ENCODE measurements at places on chromosomes 3 and 15.

GRCh38 chr3:133401374-133402135, 1.7 kb downstream of the BFSP2 start:
- no peak for DNase-seq

DNA sequence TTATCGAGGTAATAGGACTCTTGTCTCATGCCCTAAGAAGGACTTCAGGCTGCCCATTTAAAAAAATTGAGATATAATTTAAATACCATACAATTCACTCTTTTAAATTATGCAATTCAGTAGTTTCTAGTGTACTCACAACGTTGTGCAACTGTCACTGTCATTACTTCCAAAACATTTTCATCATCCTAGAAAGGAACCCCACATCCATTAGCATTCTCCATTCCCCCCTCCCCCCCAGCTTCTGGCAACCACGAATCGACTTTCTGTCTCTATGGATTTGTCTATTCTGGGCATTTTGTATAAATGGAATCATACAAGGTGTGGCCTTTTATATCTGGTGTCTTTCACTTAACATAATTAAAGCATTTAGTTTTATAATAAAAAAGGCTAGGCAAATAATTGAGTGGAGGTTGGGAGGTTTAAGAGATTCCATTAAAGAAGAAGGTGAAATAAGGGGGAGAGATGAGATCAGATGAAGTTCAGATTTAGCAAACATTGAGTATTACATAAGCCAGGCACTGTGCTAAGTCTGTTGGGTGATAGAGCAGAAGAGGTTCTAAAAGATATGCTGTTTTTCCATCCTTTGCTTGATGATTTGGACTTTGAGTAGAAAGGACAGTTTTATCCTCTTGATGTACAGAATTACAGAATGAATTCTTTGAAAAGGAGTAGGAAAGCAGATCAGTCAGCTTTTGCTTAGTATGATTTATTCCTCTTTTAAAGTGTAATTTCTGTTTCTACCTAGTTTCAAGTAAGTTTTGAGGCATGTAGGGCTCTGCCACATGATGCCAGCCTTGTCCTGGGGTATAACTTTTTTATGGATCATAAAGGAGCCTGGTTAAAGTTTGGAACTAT, 36.3 kb downstream of the UBE2E2 start:
- DNase-seq = no peak

GRCh38 chr3:28279770-28280169, 38.4 kb downstream of the CMC1 start:
- DNase-seq = no peak

GRCh38 chr15:63598473-63599400, 1.6 kb downstream of the FBXL22 start:
- no peak for DNase-seq

- DNase-seq = no peak
Measured at GRCh38 chr15:89179966-89180875, 41.2 kb downstream of the RLBP1 start.

- no peak for DNase-seq
Measured at GRCh38 chr3:161915418-161915750, 418.8 kb downstream of the OTOL1 start.

- no peak for DNase-seq
Measured at GRCh38 chr15:80154336-80154735, 1.5 kb downstream of the FAH start.

GRCh38 chr3:40971191-40972168, 227.8 kb upstream of the CTNNB1 start:
- DNase-seq = no peak

DNA sequence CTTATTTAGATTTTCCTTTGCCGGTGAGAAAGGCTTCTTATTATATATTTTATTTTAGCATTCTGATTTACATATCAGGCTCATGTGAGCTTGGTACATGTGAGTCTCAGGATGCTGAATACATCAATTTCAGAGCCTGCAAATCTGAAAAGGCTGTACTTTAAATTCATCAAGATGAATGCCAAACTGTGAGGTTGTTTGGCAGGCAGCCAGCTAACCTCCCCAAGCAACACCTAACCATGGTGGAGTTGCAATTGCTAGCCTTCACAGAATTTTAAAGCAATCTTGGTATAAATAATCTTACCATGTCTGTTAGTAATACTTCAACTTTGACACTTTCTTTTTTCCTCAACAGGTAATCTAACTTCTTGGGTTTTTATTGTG, 252.5 kb downstream of the CDIN1 start:
- no peak for DNase-seq

GRCh38 chr15:98776607-98777281, 128.4 kb downstream of the IGF1R start:
- no peak for DNase-seq

GRCh38 chr15:101329867-101330380, 34.9 kb upstream of the SNRPA1 start:
- no peak for DNase-seq

- no peak for DNase-seq
Measured at GRCh38 chr15:40953713-40954074, 423 bp downstream of the CHAC1 start.

- DNase-seq = no peak
Measured at GRCh38 chr3:123871946-123872345, 12.2 kb downstream of the MYLK start.

DNA sequence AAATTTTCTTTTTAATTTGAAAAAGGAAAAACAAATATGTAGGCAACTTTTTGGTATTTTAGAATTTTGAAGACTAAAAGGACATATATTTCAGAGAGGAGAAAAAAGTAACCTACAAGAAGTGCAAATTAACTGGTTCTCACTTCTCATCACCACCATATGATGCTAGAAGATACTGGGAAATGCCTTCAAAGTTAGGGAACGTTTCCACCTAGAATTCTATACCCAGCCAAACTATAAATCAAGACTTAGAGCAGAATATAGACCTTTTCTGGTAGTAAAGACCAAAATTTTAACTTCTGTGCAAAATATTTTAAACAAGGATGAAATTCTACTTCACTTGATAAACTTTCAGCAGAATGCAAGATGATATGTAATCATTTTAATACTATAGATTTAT, 112.3 kb upstream of the PHLDB2 start:
- DNase-seq = no peak

- no peak for DNase-seq
Measured at GRCh38 chr3:46472736-46473135, 8.0 kb upstream of the LTF start.

DNA sequence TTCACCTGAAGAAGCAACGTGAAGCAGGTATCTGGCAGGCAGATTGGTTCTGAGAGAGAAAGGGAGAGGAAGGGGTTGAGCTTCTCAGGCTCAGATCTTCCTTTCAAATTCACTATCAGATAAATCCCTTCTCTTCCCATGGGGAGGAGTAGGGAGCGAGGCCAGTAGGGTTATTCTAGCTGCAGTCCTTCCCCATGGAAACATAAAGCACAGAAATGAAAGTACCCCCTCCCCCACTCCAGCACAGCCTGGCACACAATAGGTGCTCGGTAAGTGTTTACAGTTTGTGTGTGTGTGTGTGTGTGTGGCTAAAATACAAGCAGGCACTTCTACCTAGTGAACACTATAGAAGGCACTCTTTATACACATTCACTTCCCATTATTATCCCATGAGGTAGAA, 20.8 kb upstream of the VPS8 start:
- no peak for DNase-seq

- DNase-seq = no peak
Measured at GRCh38 chr3:27279123-27279522, 90.1 kb downstream of the NEK10 start.

- no peak for DNase-seq
Measured at GRCh38 chr3:72331076-72331475, 517.2 kb downstream of the SHQ1 start.

GRCh38 chr15:68274201-68274848, 3.2 kb upstream of the FEM1B start:
- no peak for DNase-seq

DNA sequence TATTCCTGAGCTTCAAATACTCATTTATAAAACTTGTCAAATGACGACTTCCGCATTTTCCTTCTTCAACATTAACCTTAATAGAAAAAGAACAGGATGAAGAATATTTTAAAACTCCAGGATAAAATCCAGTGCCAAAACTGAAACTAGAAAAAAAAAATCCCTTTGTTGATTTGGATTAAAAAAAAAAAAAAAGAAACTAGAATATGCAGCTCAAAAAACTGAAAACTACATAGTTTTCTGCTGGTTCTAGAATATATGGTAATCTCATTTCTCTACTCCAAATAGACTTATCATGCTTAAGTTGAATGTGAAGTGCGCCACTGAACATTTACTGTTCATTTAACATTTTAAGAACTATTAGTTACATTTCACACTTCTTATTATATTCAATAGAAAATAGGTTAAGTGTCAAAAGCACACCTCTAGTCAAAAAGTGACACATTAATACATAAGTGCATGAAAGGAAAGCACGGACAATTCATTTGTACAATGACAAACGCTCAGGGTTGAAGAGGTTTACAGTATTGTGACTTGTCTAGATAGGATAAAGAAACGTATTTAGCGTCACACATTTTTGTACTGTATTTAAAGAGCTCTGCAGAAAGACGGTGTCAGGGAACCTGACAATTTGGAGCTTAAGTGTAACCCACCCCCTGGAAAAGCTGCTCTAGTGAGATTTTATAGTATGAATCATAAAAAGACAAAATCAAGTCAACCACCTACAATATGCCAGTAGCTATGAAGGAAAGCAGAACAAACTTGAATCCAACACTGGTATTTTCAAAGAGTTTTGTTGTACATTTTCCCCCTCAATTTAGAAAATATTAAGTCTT, 5.8 kb downstream of the TRA2B start:
- DNase-seq = no peak

GRCh38 chr3:140166861-140167599, 232.0 kb downstream of the CLSTN2 start:
- DNase-seq = no peak

DNA sequence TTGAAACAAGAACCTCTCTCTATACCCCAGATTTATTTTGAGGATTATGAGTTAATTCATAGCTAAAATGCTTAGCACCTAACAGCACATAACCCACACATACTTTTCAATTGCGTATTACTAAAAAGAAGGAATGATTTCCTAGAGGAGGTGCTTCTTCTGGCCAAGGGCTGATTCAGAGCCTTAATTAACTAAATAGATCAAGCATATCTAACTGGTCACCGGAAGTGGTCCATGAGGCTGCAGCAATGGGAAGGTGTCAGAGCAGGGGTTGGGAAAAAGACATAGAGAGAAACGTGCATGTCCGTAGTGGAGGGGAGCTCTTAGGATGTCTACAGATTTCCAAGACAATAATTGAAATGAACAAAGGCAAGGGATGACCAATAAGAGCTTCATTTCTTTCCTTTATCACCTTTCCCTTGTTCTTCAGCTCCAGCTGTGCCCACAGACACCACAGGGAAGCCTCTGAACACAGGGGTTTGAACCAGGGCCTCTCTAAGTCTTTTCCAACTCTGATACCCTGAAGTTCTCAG, 467 bp downstream of the HGD start:
- DNase-seq = no peak

DNA sequence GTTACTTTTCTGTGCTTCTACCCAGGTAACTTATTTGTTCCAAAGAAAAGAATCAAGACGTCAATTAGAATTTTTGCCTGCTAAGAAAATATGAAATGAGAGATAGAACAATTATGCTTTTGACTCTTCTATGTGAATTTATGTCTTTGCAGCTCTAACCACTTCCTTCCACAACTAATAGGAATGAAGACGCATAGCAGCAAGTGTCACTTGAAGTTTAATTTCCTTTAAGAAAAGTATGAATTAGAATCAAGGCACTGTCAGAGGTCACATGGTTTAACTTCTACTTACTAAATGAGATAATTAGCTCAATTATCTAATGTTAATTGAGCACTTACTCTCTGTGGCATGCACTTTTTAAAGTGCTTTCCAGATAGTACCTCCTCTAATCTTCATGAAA, 3.3 kb downstream of the WDR49 start:
- no peak for DNase-seq

- DNase-seq = no peak
Measured at GRCh38 chr15:63881431-63881830, 47.7 kb upstream of the HERC1 start.

GRCh38 chr3:183313351-183313750, 60.3 kb downstream of the B3GNT5 start:
- DNase-seq = no peak

- no peak for DNase-seq
Measured at GRCh38 chr3:2655229-2655701, 454.9 kb downstream of the IL5RA start.

DNA sequence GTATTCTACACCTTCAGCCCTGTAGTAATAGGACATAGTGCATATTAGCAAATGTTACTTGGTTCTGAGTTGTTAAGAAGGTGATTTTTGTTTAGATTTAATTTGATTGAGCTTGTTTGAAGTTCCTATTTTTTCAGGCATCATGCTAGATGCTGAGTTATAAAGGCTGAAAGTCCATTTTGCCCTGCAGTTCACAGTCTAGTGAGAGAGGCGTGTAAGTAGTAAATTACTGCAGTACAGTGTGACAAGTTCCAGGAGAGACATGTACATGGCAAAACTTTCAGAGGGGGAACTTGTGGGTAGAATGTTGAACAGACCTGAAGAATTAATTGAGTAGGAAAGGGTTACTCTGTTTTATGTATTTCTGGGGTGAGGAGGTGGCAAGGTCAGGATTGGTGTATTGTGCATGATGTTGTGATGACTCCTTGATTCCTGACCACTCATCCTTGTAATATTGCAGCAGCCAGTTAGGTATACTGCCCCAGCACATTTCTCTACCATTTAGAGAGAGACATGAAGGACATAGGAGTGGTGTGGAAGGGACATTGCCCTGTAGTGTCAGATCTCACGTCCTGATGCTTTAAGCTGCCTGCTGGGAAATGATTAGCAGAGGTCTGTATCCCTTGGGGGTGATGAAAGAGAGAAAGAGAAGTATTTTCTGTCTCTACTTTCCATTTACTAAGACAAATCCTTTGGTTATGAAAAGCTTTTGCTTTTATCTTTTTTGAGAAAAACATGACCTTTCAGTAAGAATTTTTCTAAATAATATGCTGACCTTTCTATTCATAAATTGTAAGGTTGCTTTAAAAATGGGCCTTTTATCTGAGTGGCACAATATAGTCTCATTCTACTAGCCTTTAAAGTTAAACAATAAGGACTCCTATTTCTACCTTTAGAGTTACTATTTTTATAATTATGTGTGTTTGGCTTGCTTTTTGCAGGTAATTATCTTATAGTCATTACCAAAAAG, 16.9 kb downstream of the SACM1L start:
- no peak for DNase-seq

DNA sequence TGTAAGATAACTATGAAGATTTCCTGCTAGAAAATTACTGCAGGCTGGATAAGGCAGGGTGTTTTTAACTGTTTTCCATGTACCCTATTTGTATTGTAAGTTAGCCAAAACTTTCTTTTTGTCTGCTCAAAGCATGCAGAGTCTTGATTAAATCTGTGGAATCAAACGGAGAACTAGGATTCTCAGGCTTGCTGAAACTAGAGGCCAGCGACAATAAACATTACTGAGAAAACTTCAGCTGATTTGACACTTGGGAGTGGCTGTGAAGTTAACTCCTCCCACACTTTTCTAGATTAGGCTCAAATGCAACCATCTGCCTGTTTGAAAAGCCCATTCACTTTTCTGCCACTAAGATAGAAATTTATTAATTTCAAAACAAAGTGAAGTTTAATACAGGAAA, 153.2 kb upstream of the FRMD4B start:
- no peak for DNase-seq
